Activated CD8-positive, alpha-beta memory T cell treated with anti-CD3 and anti-CD28 coated beads, Interleukin-2, amount 10 ng/mL, durations not matched to agents 7 days and 5 days (primary cell): ENCODE measurements at places on chromosomes 7 and 10.

GRCh38 chr7:20219446-20220292 lies 2.5 kb upstream of the MACC1 start:
- H3K4me1 ChIP-seq, result peaks cover 17% of the 10 kb centered on the region
- no peaks in the 10 kb centered on the region for H3K36me3 ChIP-seq
- peak; percentile 51 for DNase-seq
- no peak overlapping the region for H3K4me3 ChIP-seq
- H3K27me3 ChIP-seq, result no peaks in the 10 kb centered on the region
- peak overlapping the region; percentile 30 for H3K27ac ChIP-seq

- no peaks in the 10 kb centered on the region for H3K4me1 ChIP-seq
- H3K27me3 ChIP-seq, result no peaks in the 10 kb centered on the region
- no peak for DNase-seq
- no peaks in the 10 kb centered on the region for H3K36me3 ChIP-seq
Measured at GRCh38 chr7:68440866-68441265, 1157.4 kb upstream of the AUTS2 start.

GRCh38 chr10:22504766-22505165 lies 159.5 kb downstream of the SPAG6 start:
- H3K36me3 ChIP-seq, result peaks cover 4% of the 10 kb centered on the region
- H3K27me3 ChIP-seq, result peaks cover 41% of the 10 kb centered on the region
- no peak for DNase-seq

DNA sequence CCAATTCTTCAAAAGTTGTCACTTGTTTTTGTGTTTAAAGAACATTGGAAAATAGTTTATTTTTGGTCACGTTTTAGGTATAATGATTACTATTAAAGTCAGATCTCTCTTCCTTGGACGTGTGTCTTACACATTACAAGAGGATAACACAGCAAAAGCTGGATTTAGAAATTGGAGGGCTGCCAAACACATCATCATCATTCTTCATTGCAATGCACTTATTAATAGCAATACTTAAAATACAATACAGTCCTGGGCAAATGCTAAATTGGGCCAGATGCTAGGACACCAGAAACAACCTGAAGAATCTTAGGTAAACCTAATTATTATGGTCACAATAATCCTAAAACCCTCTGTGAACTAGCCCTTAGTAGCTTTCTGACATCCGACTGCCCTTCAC lies 303.6 kb downstream of the DGKB start:
- H3K27me3 ChIP-seq, result no peaks in the 10 kb centered on the region
- H3K36me3 ChIP-seq, result no peaks in the 10 kb centered on the region
- H3K4me3 ChIP-seq, result no peak overlapping the region

DNA sequence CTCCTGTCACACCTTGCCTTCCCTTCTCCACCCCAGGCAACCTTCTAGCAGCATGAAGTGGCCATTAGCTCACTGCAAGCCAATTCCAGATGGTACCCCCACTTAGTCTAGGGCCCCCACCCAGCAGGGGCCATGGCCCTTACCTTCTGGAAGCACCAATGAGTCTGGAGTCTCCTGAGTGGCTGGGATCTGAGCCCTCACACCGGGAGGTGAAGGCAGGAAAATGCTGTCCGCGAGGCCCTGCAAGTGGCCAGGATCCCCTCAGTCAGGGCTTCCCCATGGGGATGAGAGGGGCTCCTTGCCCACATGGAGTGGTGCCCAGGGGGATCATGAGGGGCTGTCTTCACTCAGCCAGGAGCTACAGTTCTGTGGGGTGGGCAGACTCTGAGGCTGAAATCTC lies 4.6 kb downstream of the AQP1 start:
- H3K27ac ChIP-seq, result no peak overlapping the region
- H3K4me3 ChIP-seq, result no peak overlapping the region
- no peak for DNase-seq
- no peaks in the 10 kb centered on the region for H3K36me3 ChIP-seq
- H3K27me3 ChIP-seq, result no peaks in the 10 kb centered on the region

- H3K27ac ChIP-seq, result no peak overlapping the region
- H3K27me3 ChIP-seq, result peaks cover 9% of the 10 kb centered on the region
Measured at GRCh38 chr7:18019555-18019954, 8.1 kb downstream of the PRPS1L1 start.

DNA sequence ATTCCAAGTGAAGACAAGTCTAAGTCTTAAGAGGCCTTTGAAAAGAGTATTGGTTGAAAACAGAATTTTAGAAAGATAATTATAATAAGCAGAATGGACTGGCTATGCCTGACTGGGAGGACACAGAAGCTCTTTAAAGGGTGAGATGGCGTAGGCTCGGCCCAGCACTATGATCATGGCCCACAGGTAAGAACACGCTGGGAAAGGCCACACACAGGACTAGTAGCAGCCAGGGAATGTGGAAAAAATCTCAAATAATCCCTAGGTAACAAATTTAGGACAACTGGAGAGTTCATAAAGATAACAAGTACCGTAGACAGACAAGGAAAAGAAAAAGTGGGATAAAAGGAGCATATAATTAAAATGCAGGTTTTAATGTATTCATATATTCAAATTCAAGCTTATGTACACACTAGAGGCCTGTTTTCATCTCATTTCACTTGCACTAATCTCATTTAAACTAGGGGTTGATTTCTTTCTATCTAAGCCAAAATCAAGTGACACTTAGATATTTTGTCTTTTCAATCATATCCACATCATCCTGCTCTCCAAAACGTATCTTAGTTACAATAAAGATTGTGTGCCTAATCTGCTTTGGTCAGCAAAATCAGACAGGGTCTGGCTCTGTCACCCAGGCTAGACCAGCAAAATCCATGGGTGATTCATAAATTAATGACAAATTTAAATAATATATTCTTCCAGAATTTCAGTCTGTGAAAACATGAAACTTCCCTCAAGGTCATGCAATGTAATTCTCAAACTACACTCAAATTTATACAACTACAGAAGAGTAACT lies 53.0 kb downstream of the EZH2 start:
- H3K4me1 ChIP-seq, result peaks cover 5% of the 10 kb centered on the region
- no peak overlapping the region for H3K27ac ChIP-seq
- no peaks in the 10 kb centered on the region for H3K27me3 ChIP-seq

- DNase-seq, result no peak
- H3K4me3 ChIP-seq, result no peak overlapping the region
- no peak overlapping the region for H3K27ac ChIP-seq
- H3K27me3 ChIP-seq, result peaks cover 45% of the 10 kb centered on the region
- peaks cover 7% of the 10 kb centered on the region for H3K4me1 ChIP-seq
- H3K36me3 ChIP-seq, result no peaks in the 10 kb centered on the region
Measured at GRCh38 chr7:51315393-51316261, 982 bp downstream of the COBL start.

GRCh38 chr7:120865191-120865981 lies 7.4 kb upstream of the TSPAN12 start:
- no peak overlapping the region for H3K27ac ChIP-seq
- H3K36me3 ChIP-seq, result no peaks in the 10 kb centered on the region
- DNase-seq, result no peak
- peaks cover 48% of the 10 kb centered on the region for H3K27me3 ChIP-seq
- no peak overlapping the region for H3K4me3 ChIP-seq
- H3K4me1 ChIP-seq, result peaks cover 2% of the 10 kb centered on the region

DNA sequence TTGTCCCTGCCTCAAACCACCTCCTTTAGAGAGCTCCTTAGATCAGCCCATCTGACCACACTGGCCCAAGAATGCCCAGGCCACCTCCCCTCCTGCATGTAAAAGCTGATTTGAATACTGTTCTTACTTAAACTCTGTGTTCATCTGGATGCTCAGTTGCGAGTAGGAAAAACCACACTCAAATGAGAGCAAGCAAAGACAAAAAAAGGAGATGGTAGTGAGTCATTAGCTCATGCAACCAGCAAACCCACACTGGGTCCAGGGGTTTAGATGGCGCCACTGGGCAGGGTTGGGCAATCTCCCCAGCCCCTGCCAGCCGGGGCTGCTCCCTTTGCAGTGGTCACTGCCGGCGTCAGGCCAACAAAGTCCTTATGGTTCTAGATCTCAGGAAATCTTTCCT lies 32.7 kb downstream of the TSPAN15 start:
- no peaks in the 10 kb centered on the region for H3K4me1 ChIP-seq
- no peak overlapping the region for H3K27ac ChIP-seq
- peaks cover 3% of the 10 kb centered on the region for H3K36me3 ChIP-seq
- H3K4me3 ChIP-seq, result no peak overlapping the region

GRCh38 chr7:24971333-24972165 lies 8.4 kb downstream of the OSBPL3 start:
- H3K27ac ChIP-seq, result no peak overlapping the region
- no peak overlapping the region for H3K4me3 ChIP-seq
- no peaks in the 10 kb centered on the region for H3K27me3 ChIP-seq
- peaks cover 34% of the 10 kb centered on the region for H3K36me3 ChIP-seq
- H3K4me1 ChIP-seq, result peaks cover 68% of the 10 kb centered on the region
- DNase-seq, result no peak

GRCh38 chr10:4914213-4914850 lies 48.9 kb upstream of the AKR1C1 start:
- no peaks in the 10 kb centered on the region for H3K27me3 ChIP-seq
- no peak overlapping the region for H3K27ac ChIP-seq
- H3K4me1 ChIP-seq, result no peaks in the 10 kb centered on the region
- no peak for DNase-seq
- no peak overlapping the region for H3K4me3 ChIP-seq
- no peaks in the 10 kb centered on the region for H3K36me3 ChIP-seq

DNA sequence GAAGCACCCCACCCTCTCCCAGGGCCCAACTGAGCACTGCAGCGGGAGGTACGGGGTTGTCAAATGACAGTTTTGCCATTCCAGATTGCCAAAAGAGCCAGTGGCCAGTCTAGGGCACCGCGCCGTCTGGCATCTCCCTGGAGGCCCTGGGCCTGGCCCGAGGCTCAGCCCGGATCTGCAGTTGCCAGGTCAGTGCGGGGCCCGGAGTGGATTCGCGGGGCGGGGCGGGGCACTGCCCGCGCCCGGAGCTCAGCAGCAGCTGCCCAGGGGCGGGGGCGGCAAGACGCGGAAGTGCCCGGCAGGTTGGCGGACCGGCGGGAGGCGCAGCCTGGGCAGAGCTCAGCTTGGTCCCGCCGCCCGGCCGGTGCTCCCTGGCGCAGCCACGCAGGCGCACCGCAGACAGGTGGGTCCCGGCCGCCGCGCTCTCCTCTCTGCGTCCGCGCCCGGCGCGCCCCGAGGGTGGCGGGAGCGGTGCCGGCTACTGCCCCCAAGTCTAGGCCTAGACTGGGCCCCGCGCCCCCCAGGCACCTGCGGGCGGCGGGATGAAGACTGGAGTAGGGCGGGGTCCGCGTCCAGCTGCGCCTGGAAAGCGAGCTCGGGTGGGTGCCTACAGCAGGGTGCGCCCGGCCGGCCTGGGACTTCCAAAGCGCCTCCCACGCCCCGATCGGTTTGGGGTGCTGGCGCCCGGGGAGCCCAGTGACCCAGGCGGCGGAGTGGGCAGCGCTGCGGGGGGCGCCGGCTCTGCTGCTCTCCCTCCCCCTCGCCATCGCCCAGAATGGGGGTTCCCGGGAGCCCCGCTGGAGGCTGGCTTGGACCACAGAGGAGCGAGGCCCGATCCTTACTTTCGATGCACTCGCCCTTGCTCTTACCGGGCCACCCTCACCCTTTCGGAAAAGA lies at the start of gene IRF5:
TSS of gene IRF5 (plus strand) at position 281 of the 897 bp plus-strand sequence. CDS start 4,155 bp downstream, outside the sequence.
- peak within 1 kb of the TSS; percentile 67 for H3K27ac ChIP-seq
- H3K27me3 ChIP-seq, result peaks cover 15% of the 10 kb centered on the region
- H3K36me3 ChIP-seq, result peaks cover 1% of the 10 kb centered on the region
- no peak for DNase-seq
- peaks cover 44% of the 10 kb centered on the region for H3K4me1 ChIP-seq

- peaks cover 9% of the 10 kb centered on the region for H3K27me3 ChIP-seq
- no peak overlapping the region for H3K27ac ChIP-seq
- no peaks in the 10 kb centered on the region for H3K4me1 ChIP-seq
- H3K4me3 ChIP-seq, result no peak overlapping the region
Measured at GRCh38 chr10:45058992-45059561, 58.4 kb downstream of the ZNF22 start.

GRCh38 chr7:94580601-94581000 lies 71.0 kb downstream of the CASD1 start:
- no peaks in the 10 kb centered on the region for H3K4me1 ChIP-seq
- H3K4me3 ChIP-seq, result no peak overlapping the region
- H3K36me3 ChIP-seq, result peaks cover 19% of the 10 kb centered on the region
- H3K27me3 ChIP-seq, result no peaks in the 10 kb centered on the region
- no peak overlapping the region for H3K27ac ChIP-seq

- H3K27me3 ChIP-seq, result peaks cover 2% of the 10 kb centered on the region
- no peak overlapping the region for H3K27ac ChIP-seq
- H3K36me3 ChIP-seq, result no peaks in the 10 kb centered on the region
- no peak overlapping the region for H3K4me3 ChIP-seq
- DNase-seq, result no peak
Measured at GRCh38 chr10:51729822-51730555, 30.6 kb upstream of the CSTF2T start.

GRCh38 chr7:49805371-49806007 lies 32.1 kb downstream of the VWC2 start:
- no peak for DNase-seq
- no peaks in the 10 kb centered on the region for H3K36me3 ChIP-seq
- H3K4me1 ChIP-seq, result no peaks in the 10 kb centered on the region
- H3K27ac ChIP-seq, result no peak overlapping the region

GRCh38 chr7:8354503-8354902 lies 78.9 kb upstream of the NXPH1 start:
- no peaks in the 10 kb centered on the region for H3K4me1 ChIP-seq
- no peaks in the 10 kb centered on the region for H3K36me3 ChIP-seq
- DNase-seq, result no peak
- peaks cover 11% of the 10 kb centered on the region for H3K27me3 ChIP-seq
- no peak overlapping the region for H3K4me3 ChIP-seq

DNA sequence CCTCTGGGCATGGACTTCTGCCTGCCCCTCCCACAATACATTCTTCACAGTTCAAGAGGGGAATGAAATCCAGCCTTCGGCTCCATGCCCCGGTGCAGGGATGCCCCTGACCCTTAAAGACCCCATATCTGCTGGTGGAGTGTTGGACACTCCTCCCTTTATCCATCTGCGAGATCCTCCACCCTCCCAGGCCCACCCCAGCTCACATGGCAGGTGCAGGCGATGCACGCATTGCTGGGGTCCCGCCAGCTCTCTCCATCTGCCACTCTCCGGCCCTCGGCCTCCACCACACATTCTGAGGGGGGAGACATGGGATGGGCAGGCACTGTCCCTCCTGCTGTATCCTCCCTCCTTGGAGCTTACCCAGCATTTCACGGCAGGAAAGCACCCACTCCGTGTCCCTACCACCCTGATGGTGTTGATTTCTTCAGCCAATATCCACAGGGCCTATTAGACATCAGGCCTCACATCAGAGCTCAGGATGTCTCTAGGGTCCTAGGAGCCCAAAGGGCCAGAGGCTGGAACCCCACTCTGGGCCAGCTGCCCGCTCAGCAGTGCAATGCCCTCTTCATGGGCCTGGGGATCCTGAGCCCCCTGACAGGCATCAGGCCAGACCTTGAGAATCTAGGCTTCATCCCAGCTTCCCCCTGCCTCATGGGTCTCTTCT lies 18.3 kb downstream of the ATP6V1F start:
- H3K36me3 ChIP-seq, result no peaks in the 10 kb centered on the region
- no peak for DNase-seq
- H3K4me3 ChIP-seq, result no peak overlapping the region
- H3K27me3 ChIP-seq, result peaks cover 5% of the 10 kb centered on the region

DNA sequence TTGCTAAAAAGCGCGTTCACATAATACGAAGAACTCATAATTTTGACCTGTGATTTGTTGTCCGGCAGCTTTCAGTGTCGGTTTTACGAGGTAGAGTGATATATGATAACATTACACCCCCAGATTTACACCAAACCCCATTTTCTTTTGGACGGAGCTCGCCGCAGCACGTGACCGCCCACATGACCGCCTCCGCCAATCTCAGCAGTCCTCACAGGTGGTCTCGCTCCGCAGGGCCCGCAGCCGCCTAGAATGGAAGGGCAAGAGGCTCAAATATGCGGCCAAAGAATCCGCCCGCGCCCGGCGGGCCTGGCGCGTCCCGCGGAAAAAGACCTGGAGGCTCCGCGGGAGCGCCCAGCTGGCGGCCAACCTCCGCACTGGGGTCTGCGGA lies at the start of gene HOXA7:
TSS of gene HOXA7 (minus strand) at position 168 of the 391 bp plus-strand sequence. CDS start at position 38, 130 bp downstream.
- H3K36me3 ChIP-seq, result peaks cover 3% of the 10 kb centered on the region
- H3K4me1 ChIP-seq, result peaks cover 25% of the 10 kb centered on the region
- peak within 1 kb of the TSS; percentile 36 for H3K4me3 ChIP-seq
- DNase-seq, result no peak
- peak within 1 kb of the TSS; percentile 64 for H3K27ac ChIP-seq
- H3K27me3 ChIP-seq, result peaks cover 89% of the 10 kb centered on the region
